ENCODE measurements at places on chromosomes 13 and 19.

- no peak for DNase-seq
Measured at GRCh38 chr13:33868343-33868994, 50.5 kb downstream of the RFC3 start.

DNA sequence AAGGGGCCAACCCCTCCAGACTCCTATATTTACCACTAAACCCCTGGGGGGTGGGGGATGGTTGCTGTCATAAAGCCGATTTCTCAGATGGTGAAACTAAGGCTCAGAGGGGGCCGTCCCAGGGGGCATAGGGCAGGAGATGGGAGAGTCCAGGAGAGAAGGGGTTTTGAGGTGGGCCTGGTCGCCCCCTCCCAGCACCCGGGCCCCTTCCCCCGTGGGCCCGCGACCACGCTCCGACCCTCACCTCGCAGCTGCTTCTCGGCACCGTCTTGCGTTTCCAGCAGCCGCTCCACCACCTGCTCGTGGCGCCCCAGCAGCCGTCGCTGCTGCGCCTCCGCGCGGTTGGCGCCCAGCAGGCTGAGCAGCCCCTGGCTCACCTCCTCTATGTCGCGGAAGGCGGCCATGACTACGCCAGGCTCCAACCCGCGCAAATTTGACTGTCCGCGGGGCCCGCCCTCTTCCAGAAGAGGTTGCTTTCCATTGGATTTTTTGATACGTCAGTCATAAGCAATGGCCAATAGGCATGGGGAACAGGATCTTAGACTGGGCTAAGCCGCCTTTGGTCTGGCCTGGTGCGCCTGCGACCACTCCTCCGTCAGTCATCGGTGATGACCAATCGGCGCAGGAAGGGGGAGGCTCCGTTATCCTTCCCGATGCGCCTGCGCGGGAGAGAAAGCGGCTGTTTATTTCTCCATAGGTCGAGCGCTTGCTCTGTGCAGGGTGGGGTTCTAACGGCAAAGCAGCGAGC lies at the start of gene SPC24:
Gene SPC24 (minus strand): TSS at position 410 of the 748 bp plus-strand sequence. CDS start 6 bp downstream, at position 404.
- DNase-seq, result peak; percentile 96

DNA sequence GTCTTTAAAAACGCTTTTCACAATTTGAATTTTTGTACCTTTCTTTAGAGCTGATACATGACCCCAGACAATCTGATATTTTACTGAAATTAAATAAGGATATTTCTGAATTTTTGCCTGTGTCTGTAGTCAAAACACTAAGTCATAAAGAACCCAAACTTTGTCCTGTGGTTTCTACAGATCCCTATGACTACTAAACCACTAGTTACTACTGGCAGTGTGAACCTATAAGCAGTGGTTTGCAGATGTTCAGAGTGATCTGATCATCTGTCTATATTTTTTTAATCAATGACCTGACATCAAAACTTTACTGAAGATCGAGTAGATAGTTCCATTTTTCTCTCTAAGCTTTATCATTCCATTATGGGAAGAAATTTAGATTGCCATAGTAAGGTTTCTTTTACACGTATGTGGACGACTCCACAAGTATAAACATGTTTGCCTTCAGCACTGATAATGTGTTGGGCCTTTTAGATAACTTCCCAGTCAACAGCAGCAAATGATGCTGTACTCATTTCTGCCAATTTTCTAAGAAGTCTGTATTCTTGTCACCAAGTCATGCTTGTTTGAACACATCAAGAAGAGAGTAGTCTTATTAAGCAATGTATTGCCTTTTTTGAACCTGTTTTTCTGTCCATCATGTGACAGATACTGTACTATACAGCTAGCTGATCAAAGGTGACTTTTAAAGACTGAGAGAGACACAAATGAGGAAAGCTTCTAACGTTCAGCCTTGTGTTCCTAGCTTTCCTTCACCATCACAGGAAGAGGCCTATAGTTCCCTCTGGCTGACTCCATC lies 21.8 kb downstream of the POLR1D start:
- DNase-seq, result no peak

DNA sequence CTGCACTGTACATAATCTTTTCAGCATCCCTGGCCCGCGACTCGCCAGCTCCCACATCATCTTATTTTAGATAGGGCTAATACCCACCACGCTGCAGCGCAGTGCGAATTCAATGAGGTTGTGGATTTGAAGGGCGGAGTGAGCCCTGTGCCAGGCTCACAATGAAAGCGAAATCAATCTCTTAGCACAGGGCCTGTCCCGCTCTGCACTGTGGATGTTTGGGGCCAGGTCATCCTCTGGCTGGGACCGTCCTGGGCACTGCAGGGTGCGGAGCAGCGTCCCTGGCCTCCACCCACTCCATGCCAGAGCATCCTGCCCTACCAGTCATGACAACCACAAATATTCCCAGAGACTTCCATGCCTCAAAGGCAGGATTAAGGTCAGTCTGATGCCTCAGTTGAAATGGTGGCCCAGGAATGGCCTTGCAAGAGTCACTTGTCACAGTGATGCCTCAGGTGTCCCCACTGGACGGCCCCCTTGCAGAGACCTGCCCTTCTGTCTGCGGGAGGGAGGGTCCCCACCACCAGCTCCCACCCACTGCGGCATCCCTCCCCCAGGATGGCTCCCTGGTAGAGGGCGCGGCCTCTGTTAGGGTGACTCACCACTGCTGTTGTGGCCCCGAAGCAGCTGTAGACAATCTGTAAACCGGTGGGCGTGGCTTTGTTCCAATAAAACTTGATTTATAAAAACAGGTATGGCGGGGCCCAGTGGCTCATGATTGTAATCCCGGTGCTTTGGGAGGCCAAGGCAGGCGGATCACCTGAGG lies 5.6 kb downstream of the UHRF1 start:
- peak; percentile 79 for DNase-seq

DNA sequence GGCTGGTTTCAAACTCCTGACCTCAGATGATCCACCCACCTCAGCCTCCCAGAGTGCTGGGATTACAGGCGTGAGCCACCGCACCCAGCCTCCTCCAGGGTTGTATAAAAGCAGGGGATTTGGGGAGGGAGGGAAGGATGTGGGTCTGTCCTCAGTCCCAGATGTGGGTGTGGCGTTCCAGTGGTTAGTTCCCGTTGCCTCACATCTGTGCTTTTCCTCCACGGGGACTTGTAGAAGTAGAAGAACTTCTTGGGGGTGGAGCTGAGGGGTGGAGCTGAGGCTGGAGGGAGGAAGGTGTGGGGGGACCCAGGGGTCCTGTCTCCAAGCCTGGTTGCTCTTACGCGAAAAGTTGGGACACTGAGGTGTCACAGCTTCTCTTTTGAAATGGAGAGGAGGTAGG lies 514 bp upstream of the MCEMP1 start:
- DNase-seq, result no peak

GRCh38 chr19:32404933-32405430 lies 588 bp upstream of the DPY19L3 start:
- DNase-seq, result no peak

DNA sequence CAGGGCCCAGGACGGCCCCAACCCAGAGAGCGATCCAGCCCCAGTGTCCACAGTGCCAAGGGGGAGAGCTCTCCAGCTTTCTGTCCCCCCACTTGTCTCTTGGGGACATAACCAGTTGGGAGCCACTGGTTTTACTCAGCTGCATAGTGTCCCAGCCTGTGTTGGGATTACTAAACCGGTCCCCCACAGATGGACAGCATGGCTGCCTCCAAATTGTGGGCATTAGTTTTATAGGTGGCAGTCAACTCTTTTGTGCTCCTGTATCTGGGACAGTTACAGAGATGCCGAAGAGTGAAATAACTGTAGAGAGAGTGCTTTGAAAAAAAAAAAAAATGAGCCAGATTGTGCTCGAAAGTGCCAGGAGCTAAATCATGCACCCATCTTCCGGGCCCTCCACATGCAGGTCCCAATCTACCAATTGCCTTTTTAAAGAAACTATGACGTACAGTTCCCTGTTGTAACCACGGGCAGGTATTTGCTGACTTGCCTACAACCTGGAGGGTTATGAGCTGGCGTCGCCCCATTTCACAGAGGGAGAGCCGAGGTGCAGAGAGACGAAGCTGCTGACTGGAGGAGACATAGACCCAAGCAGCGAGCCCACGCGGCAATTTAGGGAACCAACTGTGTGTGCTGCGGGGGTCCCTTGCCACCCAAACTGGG lies 2.4 kb upstream of the NFIC start:
- no peak for DNase-seq

DNA sequence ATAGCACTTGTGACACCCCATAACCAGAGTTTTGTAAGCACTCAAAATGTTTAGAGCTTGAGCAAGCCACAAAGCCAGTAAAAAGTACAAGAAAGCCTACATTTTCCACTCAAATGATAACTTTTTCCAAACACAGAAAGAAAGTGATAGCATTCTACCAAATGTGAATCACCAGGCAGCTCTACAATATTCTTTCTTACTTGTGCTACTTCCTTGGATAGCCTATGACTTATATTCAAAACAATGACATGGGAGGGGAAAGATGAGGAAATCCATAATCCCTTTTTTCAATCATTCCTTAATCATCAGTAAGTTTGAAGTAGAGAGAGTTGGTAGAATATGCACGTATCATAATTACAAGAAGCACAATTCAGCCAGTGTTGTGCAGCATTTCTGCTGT lies 650.8 kb upstream of the PCDH9 start:
- no peak for DNase-seq

GRCh38 chr13:27034678-27035111 lies 136.9 kb downstream of the USP12 start:
- DNase-seq, result no peak

- DNase-seq, result peak; percentile 94
Measured at GRCh38 chr13:79480954-79481684, at the start of gene NDFIP2. Gene NDFIP2 (plus strand): TSS chr13:79481155. CDS start chr13:79481204, 49 bp downstream.

GRCh38 chr19:45468159-45468651 lies 409 bp downstream of the FOSB start:
- DNase-seq, result peak; percentile 46

GRCh38 chr19:17555929-17556813 lies 722 bp downstream of the COLGALT1 start:
- DNase-seq, result peak; percentile 35

DNA sequence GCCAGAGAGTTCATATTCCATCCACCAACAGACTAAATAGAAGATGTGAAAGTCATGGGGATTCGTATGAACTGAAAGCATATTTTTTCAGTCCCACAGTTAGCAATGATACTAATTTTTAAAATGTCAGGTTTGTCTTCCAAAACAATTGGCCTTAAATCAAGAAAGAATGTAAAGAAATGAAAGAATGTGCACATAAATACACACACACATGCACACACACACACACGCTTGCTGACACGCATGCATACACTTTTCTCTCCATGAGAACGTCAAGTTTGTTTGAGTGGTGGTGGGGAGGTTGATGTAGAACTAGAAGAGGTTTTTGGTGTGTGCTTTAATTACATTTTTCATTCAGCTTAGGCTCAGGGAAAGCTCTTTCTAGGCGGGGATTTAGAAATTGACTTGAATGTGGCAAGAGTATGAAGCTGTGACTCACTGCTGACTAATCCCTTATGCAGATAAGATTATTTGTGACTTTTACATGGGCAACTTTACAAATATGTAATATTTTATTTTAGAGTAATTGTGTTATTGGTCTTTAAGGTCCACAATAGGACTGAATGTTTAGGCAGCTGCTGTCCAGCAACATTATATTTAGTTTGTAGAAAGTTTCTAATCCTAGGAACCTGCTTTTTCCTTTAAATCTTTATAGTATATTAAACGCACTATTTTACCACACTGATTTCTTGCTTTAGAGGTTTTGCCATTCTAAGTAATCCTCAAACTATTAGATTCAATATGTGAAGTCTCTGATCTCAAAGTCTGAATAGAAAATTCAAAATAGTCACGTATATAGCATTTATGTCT lies 18.8 kb downstream of the FLT1 start:
- no peak for DNase-seq

DNA sequence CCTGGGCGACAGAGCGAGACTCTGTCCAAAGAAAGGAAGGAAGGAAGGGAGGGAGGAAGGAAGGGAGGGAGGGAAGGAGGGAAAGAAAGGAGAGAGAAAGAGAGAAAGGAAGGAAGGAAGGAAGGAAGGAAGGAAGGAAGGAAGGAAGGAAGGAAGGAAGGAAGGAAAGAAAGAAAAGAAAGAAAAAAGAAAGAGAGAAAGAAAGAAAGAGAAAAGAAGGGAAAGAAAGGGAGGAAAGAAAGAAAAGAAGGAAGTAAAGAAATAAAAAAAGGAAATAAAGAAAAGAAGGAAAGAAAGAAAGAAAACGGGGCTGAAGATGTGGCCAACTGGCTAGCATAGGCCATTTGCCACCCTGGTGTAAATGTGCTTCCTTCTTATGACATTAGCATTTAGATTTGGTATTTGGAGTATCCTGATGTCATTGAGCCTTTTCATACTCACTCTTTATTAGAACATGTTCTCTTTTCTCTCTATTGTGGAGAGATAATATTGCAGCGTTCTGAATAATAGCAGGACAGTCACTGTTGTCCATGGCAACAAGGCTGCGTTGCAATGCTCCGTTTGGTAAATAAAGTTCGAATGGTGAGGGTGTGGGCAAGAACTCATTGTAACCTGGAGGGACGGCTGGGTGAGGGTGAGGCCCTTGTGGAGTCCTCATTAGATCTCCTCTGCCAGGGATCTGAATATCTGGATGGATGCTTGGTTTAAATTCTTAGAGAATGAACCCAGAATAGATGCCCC lies 173.9 kb upstream of the UBL3 start:
- no peak for DNase-seq

DNA sequence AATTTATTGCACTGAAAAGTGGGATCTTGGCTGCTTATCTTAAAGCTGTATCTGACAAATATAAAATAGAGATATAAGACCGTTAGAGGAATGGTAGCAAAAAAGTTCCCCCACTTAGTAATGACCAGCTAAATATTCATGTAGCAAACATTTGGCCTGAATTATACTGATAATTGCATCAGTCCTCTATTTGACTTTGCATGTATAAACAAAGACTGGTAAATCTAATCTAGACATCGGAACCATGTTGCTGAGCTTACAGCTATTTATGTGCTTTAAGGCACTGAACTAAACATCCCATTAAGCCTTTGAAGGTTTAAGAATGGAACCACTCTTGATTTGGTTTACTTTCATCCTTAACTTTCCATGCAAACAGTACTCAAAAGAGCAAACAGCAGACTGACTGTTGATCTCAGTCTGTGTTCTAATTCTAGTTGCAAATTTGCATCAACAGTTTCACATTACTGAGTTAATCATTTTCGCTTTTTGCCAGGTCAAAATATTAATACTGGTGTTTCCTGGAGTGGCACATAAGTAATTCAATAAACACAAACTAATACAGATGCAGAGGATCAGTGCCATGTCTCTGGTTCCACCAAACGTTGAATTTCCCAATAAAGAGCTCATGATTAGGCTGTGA lies 203.5 kb upstream of the HTR2A start:
- no peak for DNase-seq

DNA sequence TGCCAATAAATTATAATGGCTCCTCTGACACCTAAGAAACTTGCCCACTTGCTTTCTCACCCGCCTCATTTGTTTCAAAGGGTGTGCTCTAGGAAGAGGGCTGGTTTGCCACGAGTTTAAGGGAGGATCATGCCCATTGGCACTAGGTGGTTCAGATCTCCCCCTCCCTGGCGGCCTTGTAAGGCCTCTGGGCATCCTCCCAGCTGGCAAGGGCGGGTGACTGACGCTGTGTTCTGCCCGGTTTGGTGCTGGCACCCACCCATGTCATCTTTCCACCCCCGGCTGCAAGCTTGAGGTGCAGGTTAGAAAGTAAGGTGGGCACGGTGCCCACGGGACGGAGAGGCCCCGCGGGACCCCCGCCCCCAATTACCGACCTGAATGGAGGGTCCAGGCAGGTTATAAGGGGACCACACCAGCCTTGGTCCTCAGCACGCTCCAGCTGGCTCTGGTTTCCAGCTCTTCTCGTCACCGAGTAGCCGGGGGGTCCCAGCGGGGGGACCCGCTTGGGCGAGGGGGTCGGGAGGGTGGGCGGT lies 90.4 kb downstream of the PTPRS start:
- DNase-seq, result no peak

Data from activated CD4-positive, alpha-beta T cell treated with anti-CD3 and anti-CD28 coated beads for 48 hours (primary cell).